Mesothelial cell of epicardium (in vitro differentiated cells): ENCODE measurements at places on chromosomes 2 and 18.

DNA sequence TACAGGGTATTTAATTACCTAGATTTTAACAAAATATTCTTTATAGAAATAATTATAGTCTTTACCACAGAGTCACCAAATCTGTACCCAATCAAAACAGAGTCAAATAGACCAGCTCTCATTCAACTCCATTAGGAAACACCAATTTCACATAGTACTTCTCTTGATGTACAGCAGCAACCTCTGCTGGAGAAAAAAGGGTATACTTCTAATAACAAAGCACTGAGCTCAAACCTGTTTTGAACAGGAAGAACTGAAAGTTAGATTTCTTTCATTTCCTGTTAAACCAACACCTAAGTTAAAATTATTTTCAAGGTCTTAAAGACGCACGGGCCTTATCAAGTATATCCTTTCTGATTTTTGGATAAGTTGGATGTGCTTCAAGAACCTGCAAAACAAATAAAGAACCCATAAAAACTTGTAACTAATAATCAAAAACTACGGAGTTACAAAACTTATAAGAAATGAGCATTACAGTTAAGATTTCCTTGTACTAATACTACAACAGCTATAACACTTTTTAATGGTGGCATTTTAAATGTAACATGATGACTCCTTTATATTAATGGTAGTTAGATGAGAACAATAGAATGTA, 79.0 kb downstream of the TTC21B start:
- no peak for DNase-seq
- peaks cover 8% of the 10 kb centered on the region for H3K4me1 ChIP-seq
- no peaks in the 10 kb centered on the region for H3K27me3 ChIP-seq
- H3K27ac ChIP-seq: no peak overlapping the region
- H3K4me3 ChIP-seq: no peak overlapping the region

DNA sequence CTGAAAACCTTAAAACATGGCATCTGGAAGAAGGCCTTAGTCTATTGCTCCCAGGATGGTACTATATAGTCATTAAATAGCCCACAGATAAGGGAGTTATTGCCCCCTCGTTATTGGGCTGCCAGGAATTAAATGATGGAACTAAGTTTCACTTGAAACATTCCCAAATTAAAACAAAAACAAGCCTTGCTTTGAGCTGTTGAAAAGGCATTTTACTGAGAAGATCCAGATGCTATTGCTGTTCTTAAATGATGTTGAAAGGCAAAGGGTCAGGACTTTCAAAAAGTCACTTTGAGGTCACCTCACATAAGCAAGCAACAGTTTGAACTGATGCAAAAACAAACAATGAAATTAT, 2.0 kb upstream of the AMMECR1L start:
- DNase-seq: no peak
- peak overlapping the region; percentile 95 for H3K27ac ChIP-seq
- peaks cover 28% of the 10 kb centered on the region for H3K4me1 ChIP-seq
- H3K4me3 ChIP-seq: peak overlapping the region; percentile 80
- peaks cover 4% of the 10 kb centered on the region for H3K36me3 ChIP-seq

DNA sequence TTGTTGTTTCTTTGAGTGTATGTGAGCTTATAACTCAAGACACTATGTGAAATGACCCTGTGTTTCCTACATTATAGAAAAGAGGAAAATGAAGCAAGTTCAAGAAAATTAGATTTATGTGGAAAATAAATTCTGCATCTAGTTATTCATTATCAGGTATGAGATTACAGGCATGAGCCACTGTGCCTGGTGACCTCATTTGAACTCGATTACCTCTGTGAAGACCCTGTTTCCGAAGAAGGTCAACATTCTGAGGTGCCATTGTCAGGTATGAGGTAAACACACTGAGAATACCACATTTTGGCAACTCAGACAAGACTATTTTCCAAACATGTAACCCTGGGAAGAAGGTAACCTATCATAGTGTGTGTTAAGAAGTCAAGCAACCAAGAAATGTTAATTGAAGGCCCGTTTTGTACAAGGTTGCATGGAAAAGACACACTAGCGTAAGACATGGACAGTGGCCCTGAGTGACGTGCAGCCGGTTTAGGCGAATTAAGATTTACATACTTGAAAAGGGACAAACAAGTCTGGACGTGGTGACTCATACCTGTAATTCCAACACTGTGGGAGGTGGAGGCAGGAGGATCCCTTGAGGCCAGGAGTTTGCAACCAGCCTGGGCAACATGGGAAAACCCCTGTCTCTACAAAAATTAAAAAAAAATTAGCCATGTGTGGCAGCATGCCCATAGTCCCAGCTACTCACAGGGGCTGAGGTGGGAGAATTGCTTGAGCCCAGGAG, 186.6 kb downstream of the NEDD4L start:
- H3K27me3 ChIP-seq: no peaks in the 10 kb centered on the region
- DNase-seq: no peak
- H3K27ac ChIP-seq: peak overlapping the region; percentile 73
- H3K4me3 ChIP-seq: no peak overlapping the region
- H3K36me3 ChIP-seq: peaks cover 17% of the 10 kb centered on the region

GRCh38 chr2:174873471-174873870, 109.2 kb upstream of the CHRNA1 start:
- H3K4me3 ChIP-seq: no peak overlapping the region
- DNase-seq: no peak
- H3K36me3 ChIP-seq: peaks cover 6% of the 10 kb centered on the region
- peak overlapping the region; percentile 64 for H3K27ac ChIP-seq

GRCh38 chr2:194087089-194087958, 1569.7 kb upstream of the SLC39A10 start:
- no peak overlapping the region for H3K4me3 ChIP-seq
- no peaks in the 10 kb centered on the region for H3K36me3 ChIP-seq
- peaks cover 25% of the 10 kb centered on the region for H3K4me1 ChIP-seq
- peak overlapping the region; percentile 90 for H3K27ac ChIP-seq

GRCh38 chr2:142325870-142326269, 195.1 kb upstream of the LRP1B start:
- H3K4me3 ChIP-seq: no peak overlapping the region
- H3K27ac ChIP-seq: no peak overlapping the region
- H3K4me1 ChIP-seq: no peaks in the 10 kb centered on the region
- no peaks in the 10 kb centered on the region for H3K27me3 ChIP-seq
- no peak for DNase-seq
- no peaks in the 10 kb centered on the region for H3K36me3 ChIP-seq

DNA sequence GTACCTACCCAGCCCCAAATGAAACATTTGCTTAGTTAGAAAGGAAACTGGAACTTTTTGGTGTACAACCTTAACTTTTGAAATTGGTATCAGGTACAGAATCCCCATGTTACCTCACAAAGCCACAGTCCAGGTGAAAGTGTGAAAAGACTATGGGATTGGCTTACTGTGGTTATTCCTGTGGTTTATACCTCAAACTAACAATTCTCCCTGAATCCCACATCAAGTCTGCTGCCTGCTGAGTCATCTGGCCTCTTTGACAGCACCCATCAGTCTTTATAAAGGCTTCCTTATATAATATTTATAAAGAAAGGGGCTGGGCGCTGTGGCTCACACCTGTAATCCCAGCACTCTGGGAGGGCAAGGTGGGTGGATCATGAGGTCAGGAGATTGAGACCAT, 164.6 kb downstream of the TMEM247 start:
- H3K27me3 ChIP-seq: no peaks in the 10 kb centered on the region
- no peak overlapping the region for H3K4me3 ChIP-seq
- no peak overlapping the region for H3K27ac ChIP-seq
- H3K4me1 ChIP-seq: peaks cover 29% of the 10 kb centered on the region

DNA sequence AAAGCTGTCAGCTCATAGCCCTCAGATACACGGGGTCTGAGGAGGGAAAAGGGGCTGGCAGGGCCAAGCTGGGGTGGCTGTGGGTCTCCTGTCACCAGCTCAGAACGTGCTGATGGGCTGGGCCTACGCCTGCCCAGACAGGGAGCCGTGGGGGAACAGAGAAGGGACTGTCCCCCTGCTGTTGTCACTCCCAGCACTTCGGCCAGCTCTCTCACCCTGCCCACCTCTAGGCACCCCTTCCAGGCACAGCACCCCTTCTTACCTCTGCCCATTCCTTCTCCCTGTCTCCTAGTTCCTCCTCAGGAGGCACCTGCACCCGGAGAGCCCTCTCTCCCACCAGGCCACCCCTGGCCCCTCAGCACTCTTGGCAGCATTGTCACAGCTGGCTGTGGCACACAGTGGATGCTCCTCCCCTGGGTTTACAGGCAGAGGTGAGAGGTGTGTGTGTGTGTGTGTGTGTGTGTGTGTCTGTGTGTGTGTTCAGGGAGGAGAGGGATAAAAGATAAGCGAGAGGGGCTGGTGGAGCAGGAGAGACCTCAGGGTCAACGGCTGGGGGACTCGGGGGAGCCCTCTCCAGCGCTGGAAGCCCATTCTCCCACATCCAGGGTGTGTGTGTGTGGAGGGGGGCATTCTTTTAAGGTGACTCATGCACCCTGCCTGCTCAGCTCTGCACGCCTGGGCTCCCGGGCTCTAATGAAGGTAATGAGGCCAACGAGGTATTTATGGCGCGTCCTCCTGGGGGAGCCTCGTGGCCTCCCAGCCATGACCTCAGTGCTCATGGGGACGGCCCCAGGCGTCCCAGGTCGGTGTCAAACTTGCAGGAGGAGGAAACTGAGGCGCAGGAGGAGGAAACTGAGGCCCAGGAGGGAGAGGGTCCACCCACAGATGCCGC, 66.1 kb upstream of the SMAD7 start:
- H3K4me1 ChIP-seq: peaks cover 37% of the 10 kb centered on the region
- H3K27ac ChIP-seq: peak overlapping the region; percentile 98
- no peaks in the 10 kb centered on the region for H3K36me3 ChIP-seq
- no peak for DNase-seq

DNA sequence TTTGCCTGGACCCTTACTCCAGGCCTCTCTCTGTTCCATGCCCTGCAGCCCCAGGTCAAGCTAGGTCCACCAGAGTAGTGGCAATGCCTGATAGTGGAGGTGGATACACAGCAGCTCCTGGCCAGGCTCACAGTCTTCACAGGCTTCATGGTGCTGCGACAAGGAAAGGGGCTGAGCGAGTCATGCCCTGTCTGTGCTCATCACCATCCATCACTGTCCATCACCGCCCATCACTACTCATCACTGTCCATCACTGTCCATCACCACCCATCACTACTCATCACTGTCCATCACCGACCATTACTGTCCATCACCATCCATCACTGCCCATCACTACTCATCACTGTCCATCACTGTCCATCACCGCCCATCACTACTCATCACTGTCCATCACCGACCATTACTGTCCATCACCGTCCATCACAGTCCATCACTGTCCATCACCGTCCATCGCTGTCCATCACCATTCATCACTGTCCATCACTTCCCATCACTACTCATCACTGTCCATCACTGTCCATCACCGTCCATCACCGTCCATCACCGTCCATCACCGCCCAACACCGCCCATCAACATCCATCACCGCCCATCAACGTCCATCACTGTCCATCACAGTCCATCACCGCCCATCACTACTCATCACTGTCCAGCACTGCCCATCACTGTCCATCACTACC, 57.1 kb upstream of the OTOS start:
- H3K4me1 ChIP-seq: no peaks in the 10 kb centered on the region
- no peaks in the 10 kb centered on the region for H3K36me3 ChIP-seq
- H3K27me3 ChIP-seq: peaks cover 33% of the 10 kb centered on the region
- DNase-seq: no peak

- no peak for DNase-seq
- no peaks in the 10 kb centered on the region for H3K36me3 ChIP-seq
- H3K4me1 ChIP-seq: no peaks in the 10 kb centered on the region
- peaks cover 53% of the 10 kb centered on the region for H3K27me3 ChIP-seq
- H3K4me3 ChIP-seq: no peak overlapping the region
- H3K27ac ChIP-seq: no peak overlapping the region
Observed at GRCh38 chr2:122157158-122157557, 401.7 kb downstream of the TSN start.

DNA sequence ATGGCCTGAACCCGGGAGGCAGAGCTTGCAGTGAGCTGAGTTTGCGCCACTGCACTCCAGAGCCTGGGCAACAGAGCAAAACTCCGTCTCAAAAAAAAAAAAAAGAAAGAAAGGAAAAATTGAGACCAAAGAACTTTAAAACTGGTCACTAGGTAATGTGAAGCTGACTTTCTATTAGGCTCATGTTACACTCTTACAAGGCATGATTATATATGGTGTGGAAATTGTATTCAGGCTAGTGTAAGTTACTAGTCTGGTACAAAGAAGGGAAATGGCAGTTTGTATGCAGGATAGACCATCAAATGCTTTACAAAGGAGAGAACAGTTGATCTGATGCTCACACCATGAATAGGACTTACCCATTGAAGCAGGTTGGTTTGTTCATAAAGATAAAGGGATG, 35.4 kb upstream of the ARMC9 start:
- no peak overlapping the region for H3K27ac ChIP-seq
- no peaks in the 10 kb centered on the region for H3K27me3 ChIP-seq
- H3K4me1 ChIP-seq: peaks cover 15% of the 10 kb centered on the region
- peaks cover 32% of the 10 kb centered on the region for H3K36me3 ChIP-seq
- no peak overlapping the region for H3K4me3 ChIP-seq

DNA sequence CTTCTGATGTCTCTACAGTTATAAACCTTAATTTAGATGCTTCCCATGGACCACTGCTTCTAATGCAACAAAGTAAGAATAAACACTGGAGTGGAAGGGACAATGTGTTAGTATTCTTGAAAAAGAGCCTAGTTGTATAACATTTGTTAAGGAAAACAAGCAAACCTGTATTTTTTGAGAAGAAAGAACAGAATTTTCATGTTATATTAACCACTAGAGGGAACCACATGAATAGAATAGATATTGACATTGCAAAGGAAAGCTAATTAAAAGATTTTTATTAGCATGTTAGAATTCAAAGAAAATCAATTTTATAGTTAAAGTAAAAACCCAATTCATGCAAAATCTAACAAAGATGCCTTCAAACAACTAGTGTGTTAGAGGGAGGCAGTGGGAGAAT, 151.2 kb upstream of the BARD1 start:
- H3K4me3 ChIP-seq: no peak overlapping the region
- peaks cover 2% of the 10 kb centered on the region for H3K4me1 ChIP-seq
- DNase-seq: no peak
- H3K27me3 ChIP-seq: peaks cover 2% of the 10 kb centered on the region
- no peak overlapping the region for H3K27ac ChIP-seq

GRCh38 chr2:238358769-238359168, 38.5 kb downstream of the TRAF3IP1 start:
- no peaks in the 10 kb centered on the region for H3K4me1 ChIP-seq
- no peak overlapping the region for H3K4me3 ChIP-seq
- DNase-seq: no peak
- H3K36me3 ChIP-seq: peaks cover 35% of the 10 kb centered on the region
- no peaks in the 10 kb centered on the region for H3K27me3 ChIP-seq

GRCh38 chr2:134253117-134253704, 661 bp upstream of the MGAT5 start:
- no peaks in the 10 kb centered on the region for H3K4me1 ChIP-seq
- no peaks in the 10 kb centered on the region for H3K36me3 ChIP-seq
- no peak overlapping the region for H3K4me3 ChIP-seq
- no peak overlapping the region for H3K27ac ChIP-seq
- DNase-seq: no peak

- H3K27ac ChIP-seq: no peak overlapping the region
- H3K27me3 ChIP-seq: peaks cover 58% of the 10 kb centered on the region
- no peak overlapping the region for H3K4me3 ChIP-seq
- no peak for DNase-seq
Observed at GRCh38 chr2:119518401-119519056, 5.8 kb downstream of the SCTR start.

GRCh38 chr2:181464966-181465365, 7.8 kb downstream of the ITGA4 start:
- peaks cover 43% of the 10 kb centered on the region for H3K27me3 ChIP-seq
- DNase-seq: no peak
- H3K4me3 ChIP-seq: no peak overlapping the region
- H3K36me3 ChIP-seq: no peaks in the 10 kb centered on the region
